ENCODE measurements at places on chromosomes 5 and 9.

GRCh38 chr9:122217640-122218039, 11.1 kb downstream of the LHX6 start:
- DNase-seq = no peak

DNA sequence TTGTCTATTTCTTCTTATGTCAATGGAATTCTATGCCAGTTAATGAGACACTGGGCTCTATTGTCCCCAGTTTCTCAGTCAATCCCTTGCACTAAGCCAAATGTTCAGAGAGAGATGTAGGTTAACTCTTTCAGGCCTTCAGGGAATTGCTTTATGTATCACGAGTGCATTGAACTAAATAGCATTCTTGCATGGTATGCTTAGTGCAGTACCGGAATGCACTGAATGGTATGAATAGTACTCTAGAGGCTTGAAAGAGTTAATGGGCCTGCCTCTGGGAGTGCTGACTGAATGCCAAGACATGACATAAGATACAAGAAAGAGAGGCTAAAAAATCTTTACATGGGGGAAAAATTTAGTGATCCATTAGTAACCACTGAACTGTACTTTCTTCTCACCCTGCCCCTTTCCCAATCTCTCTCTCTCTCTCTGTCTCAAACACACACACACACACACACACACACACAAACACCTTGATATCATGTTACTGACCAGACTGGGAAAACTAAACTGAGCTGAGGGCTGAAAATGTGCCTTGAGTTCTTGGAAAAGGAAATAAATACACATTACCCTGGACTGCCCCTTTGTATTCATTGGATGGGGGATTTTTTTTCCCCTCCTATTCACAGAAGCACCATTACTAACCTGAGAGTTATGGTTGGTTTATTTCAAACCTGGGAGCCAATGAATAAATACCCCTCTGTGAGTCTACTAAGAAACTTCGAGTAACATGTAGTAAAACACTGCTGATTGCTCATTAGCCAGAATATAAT, 35.4 kb upstream of the TMC1 start:
- peak; percentile 49 for DNase-seq

- no peak for DNase-seq
These were observed 4.3 kb downstream of the GPX3 start for GRCh38 chr5:151024440-151025249.

DNA sequence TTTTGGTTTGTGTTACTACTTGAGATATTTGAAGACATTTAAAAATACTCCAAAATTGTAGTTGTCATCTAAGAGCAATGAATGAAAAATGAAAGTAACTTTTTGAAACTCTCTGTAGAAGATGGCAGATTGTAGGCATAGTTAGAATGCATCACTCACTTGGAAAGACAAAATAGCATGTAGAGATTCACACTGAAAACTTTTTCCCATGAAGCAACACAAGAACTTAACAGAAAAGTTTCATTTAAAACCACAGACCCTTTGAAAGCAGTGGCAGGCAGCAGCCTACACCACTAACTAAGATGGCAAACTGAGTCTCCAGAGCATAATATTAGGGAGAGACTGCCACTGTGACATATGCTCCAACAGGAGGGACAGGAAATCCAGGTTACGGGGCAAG, 18.9 kb upstream of the FAM174A start:
- DNase-seq = no peak

DNA sequence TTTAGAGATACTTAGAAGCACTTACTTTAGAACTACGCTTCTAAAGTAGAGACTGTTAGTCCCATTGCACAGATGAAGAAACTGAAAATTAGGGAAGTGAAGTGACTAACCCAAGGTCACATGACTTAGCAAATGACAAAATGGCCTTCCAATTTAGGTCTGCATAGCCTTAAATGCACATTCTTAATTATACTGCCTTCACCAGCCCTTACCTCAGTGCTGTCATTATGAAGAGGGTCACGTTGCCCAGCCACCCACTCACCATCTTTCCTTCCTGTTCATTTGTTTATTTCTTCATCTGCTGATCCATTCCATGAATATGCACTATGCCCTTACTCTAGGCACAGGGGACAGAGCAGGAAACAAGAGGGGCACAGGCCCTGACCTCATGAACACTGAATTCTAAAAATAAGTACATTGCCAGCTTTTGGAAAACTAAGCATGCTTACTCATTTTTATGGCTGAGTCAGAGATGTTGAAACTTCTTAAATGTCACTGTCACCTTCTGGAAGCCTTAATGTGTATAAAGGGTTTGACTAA, 8.6 kb downstream of the HAVCR2 start:
- DNase-seq = no peak

DNA sequence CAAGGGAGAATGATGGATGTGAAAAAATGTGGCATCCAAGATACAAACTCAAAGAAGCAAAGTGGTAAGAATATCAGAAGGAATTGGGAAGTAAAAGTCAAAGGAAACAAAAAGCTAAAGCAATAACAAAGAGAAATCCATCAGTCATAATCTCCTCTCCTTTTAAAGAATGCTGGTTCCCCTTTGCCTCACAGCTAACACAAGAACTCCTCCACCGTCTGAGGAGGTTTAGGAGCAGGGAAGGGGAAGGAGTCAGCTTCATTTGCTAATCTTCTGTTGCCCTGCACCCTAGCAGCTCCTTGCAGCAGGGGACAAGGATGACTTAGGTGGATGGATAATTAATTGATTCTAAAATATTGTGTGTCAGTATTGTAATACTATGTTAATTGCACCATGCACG, 16.4 kb downstream of the CD274 start:
- no peak for DNase-seq

GRCh38 chr9:35862328-35862727, 7.9 kb downstream of the OR13J1 start:
- DNase-seq = no peak

GRCh38 chr5:126402621-126403555, 20.3 kb upstream of the GRAMD2B start:
- no peak for DNase-seq

GRCh38 chr9:101119206-101119819, 90.8 kb downstream of the PLPPR1 start:
- no peak for DNase-seq

DNA sequence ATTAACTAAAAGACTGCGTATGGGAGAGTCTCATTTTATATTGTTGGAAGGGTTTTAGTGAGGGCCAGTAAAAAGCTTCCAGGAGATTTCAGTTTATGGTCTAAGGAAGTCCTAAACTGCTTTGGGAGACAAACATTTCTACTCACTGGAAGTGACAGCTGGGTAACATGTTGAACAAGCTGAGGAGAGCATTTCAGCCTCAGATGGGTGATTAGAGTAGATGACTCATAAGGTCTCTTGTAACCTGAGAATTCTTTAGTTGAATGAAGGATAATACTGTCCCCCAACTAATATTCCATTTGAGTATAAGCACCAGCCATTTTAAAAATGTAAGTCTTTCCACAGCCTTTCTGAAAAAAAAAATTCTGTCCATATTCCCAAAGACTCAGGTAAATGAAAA, 218.0 kb upstream of the C9orf72 start:
- DNase-seq = no peak

DNA sequence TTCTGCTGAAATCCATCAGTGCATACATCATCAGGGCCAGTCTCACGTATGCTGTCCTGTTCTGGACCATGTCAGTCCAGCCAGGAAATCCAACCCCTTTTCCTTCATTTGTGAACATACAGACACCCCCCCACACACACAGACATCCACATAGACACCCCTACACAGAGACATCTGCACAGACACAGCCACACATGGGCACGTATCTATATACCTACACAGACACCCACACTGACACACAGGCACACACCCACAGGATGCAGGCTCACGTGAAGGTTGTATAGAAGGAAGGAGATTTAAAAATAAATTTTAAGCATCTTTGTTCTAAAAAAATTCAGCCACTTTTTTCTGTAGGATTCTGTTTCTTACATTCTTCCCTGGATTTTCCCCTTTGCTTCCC, 325.6 kb downstream of the SLIT3 start:
- DNase-seq = no peak

GRCh38 chr9:128321879-128322403, 306 bp downstream of the TRUB2 start:
- no peak for DNase-seq

GRCh38 chr5:135333732-135334515, 65.1 kb downstream of the MACROH2A1 start:
- DNase-seq = no peak

GRCh38 chr9:13032585-13032984, 246.9 kb downstream of the MPDZ start:
- no peak for DNase-seq

GRCh38 chr5:1371218-1371971, 26.5 kb upstream of the CLPTM1L start:
- DNase-seq = no peak

DNA sequence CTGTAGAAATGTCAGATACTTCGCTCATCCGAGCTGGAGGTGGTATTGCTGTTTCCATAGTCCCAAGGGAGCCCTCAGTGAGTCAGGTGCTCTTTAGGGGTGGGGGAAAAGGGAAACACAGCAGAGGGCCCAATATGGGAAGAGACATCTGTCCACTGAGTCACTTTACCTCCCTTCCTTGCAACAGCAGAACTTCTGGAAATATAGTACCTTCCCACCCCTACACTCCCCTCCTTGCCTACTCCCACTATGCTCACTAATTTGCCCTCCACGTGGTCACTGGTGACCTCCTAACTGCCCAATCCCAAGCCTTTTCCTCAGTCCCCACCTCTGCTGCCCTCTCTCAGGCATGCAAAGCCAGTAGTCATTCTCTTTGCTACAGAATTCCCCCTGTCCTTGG, 1.9 kb downstream of the HK3 start:
- DNase-seq = no peak

GRCh38 chr9:90162819-90163218, 479.8 kb downstream of the DIRAS2 start:
- DNase-seq = no peak

- DNase-seq = no peak
These were observed 45.3 kb downstream of the COL5A1 start for GRCh38 chr9:134686896-134687295.

DNA sequence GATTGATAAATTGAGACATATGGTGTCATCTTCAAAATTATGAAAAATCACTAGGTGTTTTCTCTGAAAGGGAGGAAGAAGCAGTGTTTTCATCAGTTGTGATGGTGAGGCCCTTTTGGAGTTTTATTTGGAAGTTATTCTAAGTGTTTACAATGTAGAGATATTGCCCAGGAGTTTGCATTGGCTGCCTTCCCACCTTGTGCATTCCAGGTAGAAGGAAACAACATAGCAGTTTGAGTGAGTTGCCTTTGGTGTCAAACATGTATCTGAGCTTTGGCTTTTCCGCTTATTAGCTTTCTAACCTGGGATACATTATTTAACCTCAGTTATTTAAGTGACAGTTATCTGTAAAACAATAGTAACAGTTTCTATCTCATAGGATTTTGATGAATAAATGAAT, 122.5 kb downstream of the SCAMP1 start:
- DNase-seq = no peak

GRCh38 chr5:84450617-84451414, 66.1 kb upstream of the EDIL3 start:
- no peak for DNase-seq

GRCh38 chr9:78746010-78746409, 449.1 kb downstream of the PSAT1 start:
- DNase-seq = no peak

DNA sequence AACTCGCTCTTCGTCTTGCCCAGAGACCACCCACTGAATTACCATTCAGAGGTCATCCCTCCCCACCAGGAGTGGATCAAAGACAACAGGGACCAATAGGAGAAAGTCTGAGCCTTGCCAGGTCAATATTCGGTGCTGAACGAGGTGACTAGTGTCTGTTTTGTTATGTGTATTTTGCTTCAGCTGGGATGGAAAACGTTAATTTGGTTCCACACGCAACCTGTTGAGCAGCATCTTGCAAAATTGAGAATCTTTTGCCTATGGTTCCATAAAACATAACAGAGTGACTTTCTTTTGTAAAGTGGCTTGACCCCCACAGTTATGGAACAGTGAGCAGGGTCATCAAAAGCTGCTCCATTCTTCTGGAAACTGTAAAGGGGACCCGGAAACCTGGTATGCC, 168.4 kb downstream of the MSX2 start:
- no peak for DNase-seq

- DNase-seq = no peak
These were observed 27.2 kb upstream of the KLF9 start for GRCh38 chr9:70441622-70442021.

- no peak for DNase-seq
These were observed 19.4 kb downstream of the OR2Y1 start for GRCh38 chr5:180720486-180720885.

- DNase-seq = peak; percentile 32
These were observed 94.0 kb downstream of the ACTL7B start for GRCh38 chr9:108761655-108762347.

- DNase-seq = peak; percentile 51
These were observed 36.2 kb upstream of the OTULIN start for GRCh38 chr5:14628346-14628745.

DNA sequence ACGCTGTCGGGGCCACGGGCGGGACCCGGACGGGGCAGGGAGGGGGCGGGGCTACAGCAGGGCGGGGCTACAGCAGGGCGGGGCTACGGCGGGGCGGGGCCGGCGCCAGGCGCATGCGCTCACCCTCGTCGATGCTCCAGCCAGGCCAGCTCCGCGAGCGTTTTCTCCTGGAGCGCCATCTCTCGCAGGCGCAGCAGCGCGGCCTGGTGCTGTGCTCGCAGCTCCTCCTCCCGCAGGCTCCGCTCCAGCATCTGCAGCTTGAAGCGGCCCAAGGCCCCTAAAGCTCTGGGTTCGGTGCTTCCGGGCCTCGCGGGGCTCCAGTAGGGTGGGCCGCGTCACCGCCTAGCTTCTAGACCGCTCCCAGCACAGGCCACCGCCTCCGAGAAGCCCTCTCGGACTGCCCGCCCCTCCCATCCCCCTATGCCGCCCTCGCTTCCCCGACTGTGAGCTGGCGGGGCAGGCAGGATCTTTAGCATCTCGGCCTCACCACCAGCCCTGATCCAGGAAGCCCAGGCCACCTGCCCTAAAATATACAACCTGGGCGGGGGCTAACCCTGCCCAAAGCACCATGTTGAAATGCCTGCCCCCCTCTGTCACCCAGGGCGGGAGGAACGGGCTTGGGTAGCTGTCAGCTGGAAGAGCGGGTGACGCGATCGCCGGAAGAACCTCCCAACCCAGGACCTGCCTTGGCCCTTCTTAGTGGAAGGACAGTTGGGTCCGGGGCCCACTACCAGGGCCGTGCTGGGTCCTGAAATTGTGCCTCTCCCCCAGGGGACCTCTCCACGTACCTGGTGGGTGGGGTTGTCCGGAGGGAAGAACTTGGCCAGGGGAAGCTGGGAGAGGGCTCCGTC, 21.9 kb upstream of the QSOX2 start:
- DNase-seq = peak; percentile 31

DNA sequence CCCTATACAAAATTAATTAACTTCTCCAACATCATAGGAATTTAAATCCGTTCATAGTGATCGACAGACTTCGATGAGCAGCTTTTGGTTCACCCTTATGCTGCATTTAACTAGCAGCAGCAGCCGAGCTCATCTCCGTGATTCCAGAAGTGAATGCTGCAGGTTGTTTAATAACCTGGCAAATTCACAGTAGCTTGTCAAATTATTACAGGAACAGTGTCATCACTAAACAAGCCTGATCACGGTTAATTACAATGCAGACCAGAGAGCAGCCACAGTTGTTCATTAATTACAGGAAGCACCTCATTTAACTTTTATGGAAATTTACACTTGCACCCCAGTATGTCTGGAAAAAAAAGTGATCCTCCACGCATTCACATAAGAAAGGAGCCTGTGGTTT, 188.2 kb downstream of the BNC2 start:
- no peak for DNase-seq
